ENCODE measurements at places on chromosomes 2 and 18. TPM values are rescaled to one million over a fixed set of nuclear protein-coding genes. Genes with fewer than 3 reads are reported as not detected.

GRCh38 chr2:157466764-157467163 is 22.9 kb upstream of the CYTIP start:
- no peak for DNase-seq

DNA sequence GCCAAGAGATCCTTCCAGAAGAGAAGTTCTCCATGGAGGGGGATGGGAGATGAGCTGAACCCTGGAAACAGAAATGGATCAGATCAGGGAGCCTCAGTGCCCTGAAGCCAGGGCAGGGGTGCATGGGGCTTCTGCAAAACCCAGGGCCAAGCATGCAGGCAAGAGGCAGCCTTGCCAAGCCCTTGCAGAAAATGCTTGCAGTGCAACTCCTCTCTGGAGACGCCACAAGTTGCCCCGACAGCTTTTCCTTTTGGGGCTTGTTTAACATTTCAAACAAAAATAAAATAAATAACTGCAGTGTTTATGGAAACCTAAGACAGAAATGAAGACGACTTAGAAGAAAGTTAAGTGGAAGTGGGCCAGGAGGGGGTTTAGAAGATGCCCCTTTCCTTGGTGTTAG is 177.5 kb upstream of the TNP1 start:
- DNase-seq, result peak; percentile 57

Gene WNT6
- total RNA-seq, result 1.2 TPM

Gene LIMS3
- 3.3 TPM for total RNA-seq

GRCh38 chr18:22280453-22280750 is 111.0 kb downstream of the GATA6 start:
- DNase-seq, result no peak

Gene UGT1A3
- total RNA-seq, result not detected

GRCh38 chr2:34012715-34013302 is 413.7 kb upstream of the FAM98A start:
- DNase-seq, result peak; percentile 68

GRCh38 chr2:65351948-65352595 is 80.3 kb downstream of the SPRED2 start:
- no peak for DNase-seq

Gene RPS27A
- total RNA-seq, result 544 TPM

GRCh38 chr2:77479395-77479794 is 42.8 kb downstream of the LRRTM4 start:
- no peak for DNase-seq

DNA sequence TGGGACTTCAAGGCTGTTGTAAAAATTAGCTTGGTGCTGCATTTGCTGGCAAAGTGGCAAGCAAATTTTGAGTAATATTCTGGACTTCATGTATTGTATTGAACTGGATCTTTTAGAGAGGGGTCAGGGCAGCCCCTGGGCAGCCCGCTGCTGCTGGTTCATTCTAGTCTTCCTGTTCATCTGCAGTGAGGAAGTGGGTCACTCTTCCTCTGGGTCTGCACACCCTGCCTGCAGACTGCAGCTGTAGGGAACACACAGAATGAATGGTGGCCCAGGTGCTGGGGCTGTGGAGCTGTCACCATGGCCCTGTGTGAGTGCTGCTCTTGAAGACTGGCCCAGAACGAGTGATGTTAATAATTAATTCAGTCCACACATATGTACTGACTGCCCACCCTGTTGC is 9.4 kb downstream of the SH3RF3 start:
- DNase-seq, result no peak

DNA sequence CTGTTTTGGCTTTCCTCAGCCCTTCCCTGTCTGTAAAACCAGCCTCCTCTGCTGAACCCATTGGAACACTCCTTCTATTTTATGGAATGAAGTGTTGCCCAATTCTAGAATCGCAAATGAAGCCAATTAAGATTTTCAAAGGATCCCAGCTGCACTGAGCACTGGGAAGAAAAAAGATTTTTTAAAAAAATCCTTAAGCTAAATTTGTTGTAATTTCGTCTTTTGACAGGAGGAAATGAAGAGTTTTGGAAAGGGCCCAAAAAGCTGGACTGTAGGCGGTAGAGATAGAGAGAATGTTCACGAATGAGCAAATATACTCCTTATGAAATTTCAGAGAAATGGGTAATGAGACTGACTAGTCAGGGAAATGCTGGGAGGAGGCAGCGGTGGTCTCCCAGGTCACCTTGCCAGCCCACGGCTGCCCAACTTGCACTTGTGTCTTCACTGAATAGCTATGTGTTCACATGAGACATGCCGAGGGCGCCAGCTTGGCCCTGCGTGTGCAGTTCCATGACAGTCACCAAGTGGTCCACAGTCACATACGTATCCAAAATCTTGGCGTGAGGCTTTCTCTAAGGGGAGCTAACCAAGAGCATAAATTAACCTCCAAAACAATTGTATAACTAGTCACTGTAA is 69.9 kb downstream of the SGPP2 start:
- DNase-seq, result peak; percentile 61

DNA sequence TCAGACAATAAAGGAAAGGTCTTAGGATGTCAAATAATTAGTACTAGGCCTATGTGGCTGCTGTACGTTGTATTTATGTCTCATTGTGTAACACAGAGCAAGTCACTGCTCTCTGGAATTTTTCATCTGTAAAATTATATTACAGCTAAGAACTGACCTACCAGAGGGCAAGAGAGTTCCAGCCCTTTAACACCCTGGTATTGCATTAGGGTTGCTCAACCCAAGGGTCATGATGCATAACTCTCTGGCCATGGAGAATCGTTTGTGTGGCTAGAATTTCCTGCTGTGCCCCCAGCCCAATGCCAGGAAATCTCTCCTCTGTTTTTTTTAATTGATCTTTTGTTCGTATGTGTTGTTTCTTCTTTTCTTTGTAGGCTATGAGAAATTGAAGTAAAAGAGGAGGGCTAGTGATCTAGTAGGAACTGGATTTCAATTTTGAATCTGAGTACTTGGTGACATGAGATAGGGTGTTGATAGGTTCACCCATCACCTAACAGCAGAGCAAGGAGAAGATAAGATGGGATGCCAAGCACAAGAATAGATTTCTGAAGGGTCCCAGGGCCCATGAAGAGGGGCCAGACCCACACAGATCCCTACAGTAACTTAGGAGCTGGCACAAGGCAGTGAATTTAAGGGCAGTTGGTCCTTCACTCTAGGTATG is 571.2 kb upstream of the TNP1 start:
- no peak for DNase-seq

Gene MREG
- total RNA-seq, result 0.82 TPM

DNA sequence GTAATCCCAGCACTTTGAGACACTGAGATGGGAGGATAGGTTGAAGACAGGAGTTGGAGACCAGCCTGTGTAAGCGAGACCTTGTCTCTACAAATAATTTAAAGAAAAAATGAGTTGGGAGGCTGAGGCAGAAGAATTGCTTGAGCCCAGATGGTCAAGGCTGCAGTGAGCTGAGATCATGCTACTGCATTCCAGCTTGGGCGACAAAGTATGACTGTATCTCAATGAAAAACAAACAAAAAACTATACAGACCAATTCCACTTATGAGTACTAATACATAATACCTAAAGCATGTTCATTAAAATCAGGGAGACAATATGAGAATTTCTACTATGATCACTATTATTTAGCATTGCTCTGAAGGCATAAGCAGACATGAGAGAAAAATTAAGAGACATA is 12.6 kb downstream of the RNF149 start:
- no peak for DNase-seq

DNA sequence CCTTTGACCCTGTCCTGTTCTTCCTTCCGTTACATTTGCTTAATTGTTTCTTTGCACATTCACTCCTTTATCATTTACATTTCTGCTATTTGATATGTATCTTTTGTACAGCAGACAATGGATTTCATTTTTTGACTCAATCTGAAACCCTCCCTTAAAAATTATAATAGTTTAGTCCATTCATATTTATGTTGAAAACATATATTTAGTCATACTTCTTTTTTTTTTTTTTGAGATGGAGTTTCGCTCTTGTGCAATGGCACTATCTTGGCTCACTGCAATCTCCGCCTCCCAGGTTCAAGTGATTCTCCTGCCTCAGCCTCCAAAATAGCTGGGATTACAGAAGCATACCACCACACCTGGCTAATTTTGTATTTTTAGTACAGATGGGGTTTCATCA is 95.3 kb upstream of the TGFA start:
- DNase-seq, result no peak

GRCh38 chr2:109321570-109321969 is 192.6 kb downstream of the SH3RF3 start:
- DNase-seq, result peak; percentile 72

Gene DNAH6
- total RNA-seq, result 0.47 TPM

GRCh38 chr2:106991866-106992265 is 105.9 kb upstream of the ST6GAL2 start:
- DNase-seq, result no peak

GRCh38 chr18:40546875-40547274 is 1408.2 kb upstream of the PIK3C3 start:
- no peak for DNase-seq

GRCh38 chr18:62071071-62071470 is 115.8 kb downstream of the PIGN start:
- no peak for DNase-seq

DNA sequence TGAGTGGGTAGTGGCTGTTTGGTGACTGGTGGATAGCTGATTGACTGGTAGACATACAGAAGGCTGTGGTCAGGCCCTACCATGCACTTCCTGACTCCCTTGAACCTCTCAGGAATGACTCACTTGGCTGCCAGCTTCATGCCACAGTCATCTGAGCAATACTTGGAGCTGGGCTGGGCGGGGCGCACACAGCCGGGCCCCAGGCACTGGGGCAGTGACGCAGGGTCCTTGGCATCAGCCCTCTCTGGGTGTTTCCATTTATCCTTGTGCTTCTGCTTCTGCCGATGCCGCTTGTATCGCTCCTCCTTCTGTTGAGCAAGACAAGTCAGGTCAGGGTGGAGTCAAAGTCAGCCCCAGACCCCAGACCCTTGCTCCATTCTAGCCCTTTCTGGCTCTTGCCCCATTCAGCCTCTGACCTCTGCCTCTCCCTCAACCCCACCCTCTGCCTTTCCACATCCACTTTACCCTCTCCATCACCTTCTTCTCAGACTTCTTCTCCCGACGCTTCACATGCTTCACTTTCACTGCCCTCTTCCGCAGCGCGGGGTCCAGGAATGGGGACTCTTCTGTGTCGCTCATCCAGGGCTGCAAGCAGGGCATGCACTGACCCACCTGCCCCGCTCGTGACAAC is 3.0 kb upstream of the MBD1 start:
- DNase-seq, result no peak

GRCh38 chr2:168639018-168639417 is 163.4 kb upstream of the NOSTRIN start:
- DNase-seq, result no peak

GRCh38 chr2:214104219-214104618 is 306.6 kb upstream of the VWC2L start:
- DNase-seq, result no peak

GRCh38 chr2:45823723-45824206 is 172.3 kb downstream of the PRKCE start:
- DNase-seq, result peak; percentile 87

Gene SCN3A
- total RNA-seq, result 0.28 TPM

Gene LIPG
- total RNA-seq, result 0.11 TPM

- DNase-seq, result no peak
These were observed 68.9 kb upstream of the CNGA3 start for GRCh38 chr2:98277162-98277859.

GRCh38 chr18:51195451-51196117 is 1.9 kb downstream of the MEX3C start:
- no peak for DNase-seq

DNA sequence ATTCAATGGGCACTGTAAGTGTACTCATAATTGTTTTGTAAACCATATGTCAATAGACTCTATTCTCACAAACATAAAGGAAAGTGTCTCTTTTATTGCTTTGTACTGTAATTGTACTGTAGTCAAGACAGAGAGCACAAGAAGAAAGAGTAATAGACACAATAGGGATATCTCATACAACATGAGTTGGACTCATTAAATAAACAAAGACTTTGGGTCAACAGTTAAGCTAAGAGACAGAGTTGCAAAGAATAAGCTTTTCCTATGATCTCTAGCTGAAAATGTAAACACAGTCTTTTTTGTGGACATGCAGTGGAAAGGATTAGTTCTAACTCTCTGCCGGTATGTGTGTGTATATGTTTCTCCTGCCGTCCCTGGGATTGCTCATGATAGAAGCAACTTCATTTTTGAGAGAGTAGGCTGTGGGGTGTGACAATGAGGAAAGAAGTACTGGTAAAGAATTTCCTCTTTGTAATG is 13.9 kb upstream of the KYNU start:
- DNase-seq, result no peak

Gene DHRS9
- total RNA-seq, result 46.3 TPM

Gene SLC4A3
- 445 TPM for total RNA-seq

Gene CPLX4
- not detected for total RNA-seq

- no peak for DNase-seq
These were observed 716.5 kb upstream of the RAB6C start for GRCh38 chr2:129262934-129263333.

- DNase-seq, result no peak
These were observed 150.9 kb downstream of the ACTR3 start for GRCh38 chr2:114040826-114041225.

Gene AGXT
- not detected for total RNA-seq

GRCh38 chr2:71507476-71507875 is 54.1 kb downstream of the DYSF start:
- DNase-seq, result no peak

DNA sequence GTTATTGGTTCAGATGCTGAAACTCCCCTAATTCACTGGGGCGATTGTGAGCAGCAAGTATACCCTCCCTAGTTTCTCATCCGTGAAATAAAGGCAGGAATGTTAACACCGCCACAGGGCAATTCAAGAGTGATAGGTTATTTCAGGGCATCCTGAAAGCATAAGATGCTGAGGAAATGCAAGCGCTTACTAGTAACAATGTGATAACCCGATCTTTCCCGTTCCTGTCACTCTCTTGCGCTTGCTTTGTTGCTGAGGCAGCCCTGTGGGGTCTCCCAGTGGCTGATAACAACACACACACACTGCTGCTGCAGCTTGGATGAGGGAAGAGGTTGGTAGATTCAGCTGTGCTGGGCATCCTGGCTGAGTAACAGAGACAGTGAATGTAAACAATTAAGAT is 259.3 kb downstream of the AGPS start:
- no peak for DNase-seq

DNA sequence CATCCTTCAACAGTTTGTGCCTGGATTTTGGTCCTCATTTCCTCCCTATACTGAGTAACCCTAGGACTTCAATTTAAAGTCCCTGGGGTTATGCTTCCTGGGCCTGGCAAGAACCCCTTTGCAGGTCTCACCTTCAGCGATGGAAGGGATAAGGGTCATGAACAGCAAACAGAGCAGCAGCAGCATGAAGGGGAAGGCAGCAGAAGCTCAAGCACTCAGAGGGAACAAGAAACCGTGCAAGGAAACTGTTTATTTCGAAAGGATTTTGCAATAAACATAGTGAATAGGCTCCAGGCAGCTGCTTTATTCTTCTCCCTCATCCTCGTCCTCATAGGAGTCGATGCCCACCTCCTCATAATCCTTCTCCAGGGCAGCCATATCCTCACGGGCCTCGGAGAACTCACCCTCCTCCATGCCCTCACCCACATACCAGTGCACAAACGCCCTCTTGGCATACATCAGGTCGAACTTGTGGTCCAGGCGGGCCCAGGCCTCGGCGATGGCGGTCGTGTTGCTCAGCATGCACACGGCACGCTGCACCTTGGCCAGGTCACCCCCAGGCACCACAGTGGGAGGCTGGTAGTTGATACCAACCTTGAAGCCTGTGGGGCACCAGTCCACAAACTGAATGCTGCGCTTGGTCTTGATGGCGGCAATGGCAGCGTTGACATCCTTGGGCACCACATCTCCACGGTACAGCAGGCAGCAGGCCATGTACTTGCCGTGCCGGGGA is 2.8 kb upstream of the TUBA4B start:
- peak; percentile 54 for DNase-seq
